ENCODE measurements at places on chromosomes 12 and 14. TPM values are rescaled to one million over a fixed set of nuclear protein-coding genes. Genes with fewer than 3 reads are reported as not detected.

GRCh38 chr14:37565550-37565949 is 29.5 kb downstream of the FOXA1 start:
- no peak overlapping the region for H3K4me3 ChIP-seq
- no peaks in the 10 kb centered on the region for H3K36me3 ChIP-seq
- no peak overlapping the region for H3K27ac ChIP-seq
- no peaks in the 10 kb centered on the region for H3K27me3 ChIP-seq
- no peaks in the 10 kb centered on the region for H3K4me1 ChIP-seq

DNA sequence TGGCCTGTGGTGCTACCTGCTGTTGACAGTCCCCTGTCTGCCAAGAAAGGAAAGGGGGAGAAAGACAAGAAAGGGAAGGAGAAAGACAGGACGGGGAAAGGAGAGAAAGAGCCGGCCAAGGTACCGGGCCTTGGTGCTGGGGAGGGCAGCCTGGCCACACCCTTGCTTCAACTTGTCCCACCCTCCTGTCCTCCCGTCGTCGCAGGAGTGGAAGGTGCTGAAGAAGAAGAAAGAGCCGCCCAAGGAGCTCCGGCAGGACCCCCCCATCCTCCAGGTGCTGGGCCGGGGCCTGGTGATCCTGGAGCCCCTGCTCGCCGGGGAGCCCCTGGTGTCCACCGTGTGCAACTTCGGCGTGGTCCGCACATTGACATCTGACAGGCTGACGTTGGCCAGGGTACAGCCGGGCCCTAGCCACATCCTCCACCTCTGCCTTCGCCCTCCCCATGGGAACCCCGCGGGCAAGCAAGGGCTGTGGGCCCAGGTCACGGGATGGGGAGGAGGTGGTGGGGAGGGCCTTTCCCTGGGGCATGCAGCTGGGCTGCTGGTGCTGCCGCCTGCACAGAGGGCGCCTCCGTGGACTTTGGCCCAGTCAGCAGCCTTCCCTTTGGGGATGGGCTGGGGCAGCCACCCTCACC is 2.9 kb upstream of the B3GNT4 start:
- no peak overlapping the region for H3K4me3 ChIP-seq
- H3K27me3 ChIP-seq = peaks cover 68% of the 10 kb centered on the region
- no peak for DNase-seq
- no peaks in the 10 kb centered on the region for H3K36me3 ChIP-seq
- no peak overlapping the region for H3K27ac ChIP-seq

- no peaks in the 10 kb centered on the region for H3K36me3 ChIP-seq
- no peaks in the 10 kb centered on the region for H3K4me1 ChIP-seq
- no peak for DNase-seq
- H3K4me3 ChIP-seq = no peak overlapping the region
- peaks cover 19% of the 10 kb centered on the region for H3K27me3 ChIP-seq
Observed at GRCh38 chr12:68222326-68222725, 3.3 kb downstream of the IL26 start.

GRCh38 chr12:6450091-6450868 is 1.6 kb upstream of the TAPBPL start:
- H3K4me3 ChIP-seq = peak overlapping the region; percentile 63
- peaks cover 35% of the 10 kb centered on the region for H3K36me3 ChIP-seq
- no peaks in the 10 kb centered on the region for H3K27me3 ChIP-seq
- no peak for DNase-seq

Gene COX8C
- not detected for polyA plus RNA-seq

Data from heart right ventricle (tissue), 16 donors.